ENCODE measurements at places on chromosomes 2 and 18. TPM values are rescaled to one million over a fixed set of nuclear protein-coding genes. Genes with fewer than 3 reads are reported as not detected.

GRCh38 chr2:240024766-240025165 is 376 bp downstream of the NDUFA10 start:
- H3K4me1 ChIP-seq: peaks cover 19% of the 10 kb centered on the region
- H3K27me3 ChIP-seq: peaks cover 2% of the 10 kb centered on the region
- DNase-seq: no peak
- H3K36me3 ChIP-seq: peaks cover 10% of the 10 kb centered on the region
- H3K27ac ChIP-seq: peak overlapping the region; percentile 88

DNA sequence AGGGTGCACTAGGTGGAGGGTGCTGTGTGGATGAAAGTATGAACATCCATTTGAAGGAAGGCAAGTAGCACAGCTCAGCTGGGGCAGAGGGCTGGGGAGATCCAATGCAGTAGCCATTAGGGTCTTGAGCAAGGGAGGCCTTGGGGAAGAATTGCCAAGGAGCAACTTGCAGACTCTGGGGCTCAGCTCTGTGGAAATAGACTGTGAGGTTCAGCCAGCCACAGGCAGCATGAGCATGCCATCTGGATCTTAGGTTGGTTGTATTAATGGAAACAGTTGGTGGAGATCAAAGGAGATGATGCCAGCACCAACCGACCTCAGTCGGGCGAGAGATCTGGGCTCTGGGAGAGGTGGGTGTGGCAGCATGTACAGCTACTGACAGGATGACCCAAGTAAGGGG is 5.6 kb downstream of the ZAP70 start:
- no peak for DNase-seq
- H3K27ac ChIP-seq: no peak overlapping the region
- H3K27me3 ChIP-seq: peaks cover 7% of the 10 kb centered on the region
- no peaks in the 10 kb centered on the region for H3K36me3 ChIP-seq
- no peaks in the 10 kb centered on the region for H3K4me1 ChIP-seq

GRCh38 chr2:98704499-98705332 is 26.2 kb downstream of the MGAT4A start:
- peaks cover 36% of the 10 kb centered on the region for H3K27me3 ChIP-seq
- no peak for DNase-seq
- H3K4me1 ChIP-seq: peaks cover 2% of the 10 kb centered on the region

DNA sequence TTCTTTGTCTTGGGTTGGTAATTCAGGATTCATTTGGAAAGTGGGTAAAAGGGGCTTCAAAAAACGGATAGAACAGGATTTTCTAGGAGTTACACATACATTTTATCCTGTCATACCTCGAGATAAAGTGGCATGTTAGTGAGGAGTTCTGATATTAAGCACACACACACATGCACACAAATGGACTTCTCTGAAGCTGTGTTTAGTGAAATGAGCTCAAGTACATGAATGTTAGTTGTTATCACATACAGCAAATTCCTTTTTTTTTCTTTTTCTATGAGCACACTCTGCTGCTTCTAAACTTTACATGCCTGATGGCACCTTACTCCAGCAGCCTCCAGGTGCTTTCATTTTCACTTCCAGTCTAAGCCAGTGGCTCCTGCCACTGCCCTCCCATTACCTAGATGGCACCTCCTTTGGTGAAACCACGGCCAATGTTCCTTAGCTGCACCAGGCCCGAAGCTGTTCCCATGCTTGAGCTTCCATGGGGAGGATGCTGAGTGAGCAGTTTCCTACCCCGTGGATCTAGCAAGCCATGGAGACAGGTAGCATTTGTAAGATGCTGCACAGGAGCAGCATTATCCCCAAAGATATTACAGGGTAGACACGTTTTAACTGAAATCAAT is 49.7 kb downstream of the STAT1 start:
- no peaks in the 10 kb centered on the region for H3K4me1 ChIP-seq
- H3K4me3 ChIP-seq: no peak overlapping the region
- peak overlapping the region; percentile 41 for H3K27ac ChIP-seq
- no peaks in the 10 kb centered on the region for H3K27me3 ChIP-seq
- H3K36me3 ChIP-seq: peaks cover 46% of the 10 kb centered on the region

- no peak overlapping the region for H3K27ac ChIP-seq
- peaks cover 23% of the 10 kb centered on the region for H3K36me3 ChIP-seq
- H3K27me3 ChIP-seq: no peaks in the 10 kb centered on the region
- no peak for DNase-seq
- no peaks in the 10 kb centered on the region for H3K4me1 ChIP-seq
- no peak overlapping the region for H3K4me3 ChIP-seq
These were observed 68.6 kb downstream of the EXOC6B start for GRCh38 chr2:72757177-72757775.

DNA sequence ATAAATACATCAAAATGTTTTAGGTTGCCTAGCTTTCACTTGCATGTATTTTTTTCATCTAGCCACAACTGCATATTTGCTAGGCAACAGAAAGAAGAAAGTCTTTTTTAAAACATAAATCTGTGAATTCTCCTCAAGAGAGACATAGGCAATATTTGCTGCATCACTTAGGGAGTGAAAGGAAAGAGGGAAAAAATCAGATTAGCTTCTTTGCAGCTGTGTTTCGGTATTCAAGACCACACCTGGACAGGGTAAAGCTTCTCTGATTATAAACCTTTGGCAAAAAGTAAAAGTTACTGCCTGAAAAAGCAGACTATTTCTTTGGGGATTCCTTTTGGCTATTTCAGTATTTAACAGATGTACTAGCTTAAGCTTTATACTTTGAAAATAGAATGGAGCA is 280.9 kb upstream of the ZSWIM2 start:
- H3K36me3 ChIP-seq: no peaks in the 10 kb centered on the region
- H3K27ac ChIP-seq: no peak overlapping the region
- no peaks in the 10 kb centered on the region for H3K4me1 ChIP-seq
- H3K27me3 ChIP-seq: peaks cover 35% of the 10 kb centered on the region
- no peak for DNase-seq

- no peaks in the 10 kb centered on the region for H3K36me3 ChIP-seq
- H3K4me1 ChIP-seq: no peaks in the 10 kb centered on the region
- DNase-seq: no peak
- H3K27me3 ChIP-seq: no peaks in the 10 kb centered on the region
These were observed 418.9 kb downstream of the EPHA4 start for GRCh38 chr2:221153226-221153625.

DNA sequence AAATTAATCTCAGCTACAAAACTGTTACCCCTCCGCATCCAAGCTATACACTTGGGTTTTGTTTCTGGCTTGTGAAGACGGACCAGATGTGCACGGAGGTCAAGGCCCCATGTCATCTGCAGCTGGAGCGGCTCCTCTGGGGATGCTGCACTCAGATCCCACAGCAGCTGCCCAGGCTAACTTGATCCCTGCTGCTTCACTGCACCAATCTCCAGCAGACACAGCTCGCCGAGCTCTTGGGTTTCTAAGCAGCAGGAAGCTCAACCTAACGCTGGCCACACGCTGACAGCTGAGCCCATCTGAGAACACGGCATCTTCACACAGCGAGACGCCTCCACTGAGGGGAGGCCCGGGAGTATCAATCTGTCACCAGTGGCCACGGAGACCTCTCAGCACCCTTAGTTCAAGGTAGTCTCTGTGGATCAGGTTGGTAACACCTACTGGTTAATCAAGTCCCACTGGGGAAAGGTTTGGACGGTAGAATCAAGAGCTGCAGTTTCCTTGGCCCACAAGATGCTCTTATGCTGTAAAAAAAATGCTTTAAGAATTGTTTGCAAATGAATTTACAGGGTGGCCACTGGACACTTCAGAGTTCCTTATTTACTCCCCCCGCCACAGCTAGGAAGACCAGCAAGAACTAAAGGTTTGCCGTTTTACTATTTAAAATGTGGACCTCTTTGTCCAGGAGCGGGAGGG is 67.5 kb downstream of the EMILIN2 start:
- no peak overlapping the region for H3K4me3 ChIP-seq
- H3K27ac ChIP-seq: peak overlapping the region; percentile 4
- no peaks in the 10 kb centered on the region for H3K27me3 ChIP-seq
- H3K4me1 ChIP-seq: peaks cover 4% of the 10 kb centered on the region
- DNase-seq: peak; percentile 32

DNA sequence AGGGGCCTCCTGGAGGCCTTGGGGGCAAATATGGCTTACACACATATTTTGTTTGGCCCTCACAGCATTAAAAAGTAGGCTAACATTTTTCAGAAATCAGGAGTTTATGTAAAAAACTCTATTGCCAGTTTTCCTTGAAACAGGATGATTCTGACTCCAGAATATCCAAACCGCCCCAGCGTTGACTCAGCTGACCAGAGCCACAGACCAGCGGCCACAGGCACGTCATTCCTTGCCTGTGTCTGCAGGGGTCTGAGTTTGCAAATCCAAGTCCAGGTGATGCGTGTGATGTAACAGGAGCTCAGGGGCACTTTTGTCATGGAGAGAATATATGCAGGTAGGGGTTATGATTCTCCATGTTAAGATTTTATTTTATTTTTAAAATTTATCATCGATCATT is 79.4 kb upstream of the ALKAL2 start:
- H3K4me3 ChIP-seq: no peak overlapping the region
- peaks cover 3% of the 10 kb centered on the region for H3K36me3 ChIP-seq
- peaks cover 16% of the 10 kb centered on the region for H3K4me1 ChIP-seq
- H3K27me3 ChIP-seq: peaks cover 2% of the 10 kb centered on the region
- no peak for DNase-seq

DNA sequence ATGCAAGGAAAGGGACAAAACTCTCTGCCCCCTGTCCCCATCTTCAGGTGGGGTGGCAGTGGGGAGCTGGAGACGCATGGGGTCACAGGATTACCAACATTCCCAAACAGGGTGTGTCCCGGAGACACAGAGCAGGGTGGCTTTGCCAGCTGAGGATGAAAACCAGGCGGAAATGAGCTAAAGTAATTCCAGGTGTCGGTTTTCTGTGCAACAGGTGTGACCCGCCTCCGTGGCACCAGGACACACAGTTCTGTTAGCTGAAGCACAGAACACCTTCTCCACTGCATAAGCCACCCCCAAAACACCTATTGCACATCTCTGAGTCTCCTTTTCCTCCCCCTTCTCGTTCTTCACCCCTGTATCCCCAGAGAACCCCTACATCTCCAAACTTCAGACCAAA is 122.7 kb upstream of the GLI2 start:
- H3K27ac ChIP-seq: no peak overlapping the region
- H3K4me3 ChIP-seq: no peak overlapping the region
- peaks cover 49% of the 10 kb centered on the region for H3K27me3 ChIP-seq
- peaks cover 1% of the 10 kb centered on the region for H3K4me1 ChIP-seq
- no peak for DNase-seq
- no peaks in the 10 kb centered on the region for H3K36me3 ChIP-seq

DNA sequence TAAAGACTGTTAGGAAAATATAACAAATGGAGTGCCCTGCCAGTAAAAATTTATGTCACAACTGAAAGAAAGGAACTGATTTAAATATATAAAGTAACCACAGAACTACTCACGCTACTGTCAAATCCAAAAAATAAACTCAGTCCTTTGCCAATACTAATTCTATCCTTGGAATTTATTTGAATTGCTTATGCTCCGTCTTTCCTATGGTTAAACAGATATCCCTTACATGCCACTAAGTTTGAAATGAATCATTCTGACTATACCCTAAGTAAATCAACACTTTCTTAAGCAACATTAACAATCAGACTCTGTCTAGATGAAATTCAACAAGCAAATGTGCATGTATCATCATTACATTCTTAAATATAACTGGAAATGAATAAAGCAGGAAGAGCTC is 9.8 kb downstream of the HNRNPLL start:
- H3K4me3 ChIP-seq: peak overlapping the region; percentile 15
- peaks cover 12% of the 10 kb centered on the region for H3K36me3 ChIP-seq
- H3K27ac ChIP-seq: peak overlapping the region; percentile 55

GRCh38 chr2:26847307-26847654 is 651 bp upstream of the DPYSL5 start:
- H3K4me3 ChIP-seq: peak overlapping the region; percentile 54
- peaks cover 16% of the 10 kb centered on the region for H3K4me1 ChIP-seq
- no peak overlapping the region for H3K27ac ChIP-seq
- peaks cover 65% of the 10 kb centered on the region for H3K27me3 ChIP-seq

- peaks cover 17% of the 10 kb centered on the region for H3K4me1 ChIP-seq
- no peaks in the 10 kb centered on the region for H3K27me3 ChIP-seq
- H3K36me3 ChIP-seq: peaks cover 1% of the 10 kb centered on the region
- no peak overlapping the region for H3K27ac ChIP-seq
- no peak overlapping the region for H3K4me3 ChIP-seq
- no peak for DNase-seq
These were observed 24.9 kb downstream of the CCBE1 start for GRCh38 chr18:59672235-59672711.

DNA sequence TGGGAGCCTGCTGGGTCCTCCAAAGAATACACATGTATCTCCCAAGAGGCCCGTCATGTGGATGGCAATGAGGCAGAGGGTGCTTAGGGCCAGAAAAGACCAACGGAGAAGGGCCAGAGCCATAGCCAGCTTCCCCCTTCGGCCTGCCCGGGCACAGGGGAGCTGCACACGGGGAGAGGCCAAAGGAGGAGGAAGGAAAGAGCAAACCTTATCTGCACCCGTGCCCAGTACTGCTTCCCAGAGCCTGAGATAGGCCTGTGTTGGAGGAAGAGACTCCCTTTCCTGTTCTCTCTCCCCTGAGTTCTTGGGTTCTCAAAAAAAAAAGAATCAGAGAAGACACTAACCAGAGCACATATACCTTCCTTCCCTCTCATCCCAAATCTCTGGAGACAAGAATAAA is 250.3 kb downstream of the ANAPC1 start:
- no peak for DNase-seq
- no peaks in the 10 kb centered on the region for H3K27me3 ChIP-seq
- H3K27ac ChIP-seq: no peak overlapping the region
- no peak overlapping the region for H3K4me3 ChIP-seq
- H3K36me3 ChIP-seq: peaks cover 9% of the 10 kb centered on the region
- peaks cover 7% of the 10 kb centered on the region for H3K4me1 ChIP-seq

GRCh38 chr2:50785816-50786215 is 246.1 kb downstream of the NRXN1 start:
- no peaks in the 10 kb centered on the region for H3K36me3 ChIP-seq
- no peaks in the 10 kb centered on the region for H3K27me3 ChIP-seq
- no peak overlapping the region for H3K4me3 ChIP-seq
- DNase-seq: no peak
- H3K27ac ChIP-seq: no peak overlapping the region

DNA sequence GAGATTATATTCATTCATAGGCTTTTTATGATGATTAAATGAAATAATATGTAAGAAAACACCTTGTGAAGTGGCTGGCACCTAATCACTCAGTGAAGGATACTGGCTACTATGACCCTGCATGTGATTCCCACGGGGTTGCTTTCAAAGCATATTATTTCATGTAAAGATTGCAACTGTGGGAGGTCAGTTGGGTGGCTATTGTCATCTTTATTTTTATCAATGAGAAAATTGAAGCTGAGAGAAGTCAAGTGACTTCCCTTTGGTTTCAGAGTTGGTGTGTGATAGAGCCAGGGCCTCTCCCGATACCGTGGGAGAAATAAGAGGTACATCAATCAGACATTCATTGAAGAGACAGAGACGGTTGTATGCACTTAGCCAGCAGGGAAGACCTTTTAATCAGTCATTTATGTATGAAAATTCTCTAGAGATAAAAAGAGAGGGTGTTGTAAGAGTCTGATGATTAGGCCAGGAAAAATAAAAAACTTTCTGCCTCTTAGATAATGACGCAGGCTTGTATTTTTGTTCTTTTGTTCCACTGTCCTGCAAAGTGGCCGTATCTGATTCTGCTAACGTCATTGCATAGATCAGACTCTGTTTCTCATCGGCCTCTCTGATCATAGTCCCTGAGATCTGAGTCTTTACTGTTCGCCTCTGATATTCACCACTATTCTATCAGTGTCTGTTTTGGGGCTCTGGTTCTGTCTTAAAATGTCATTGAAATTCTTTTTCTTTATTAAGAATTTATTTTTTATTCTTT is 50.5 kb downstream of the QPCT start:
- DNase-seq: no peak
- H3K27ac ChIP-seq: no peak overlapping the region
- H3K36me3 ChIP-seq: no peaks in the 10 kb centered on the region
- no peak overlapping the region for H3K4me3 ChIP-seq
- H3K27me3 ChIP-seq: peaks cover 2% of the 10 kb centered on the region

KCNIP3 gene
- 0.57 TPM for total RNA-seq

ITGB6 gene
- total RNA-seq: 0.13 TPM

SLC38A11 gene
- not detected for total RNA-seq

TXNL4A gene
- 126 TPM for total RNA-seq

DUSP19 gene
- total RNA-seq: 3.9 TPM
